ENCODE measurements at places on chromosomes 1 and 21.
A peak's percentile ranks its signal among the peaks of the same experiment; 100 is the strongest.

DNA sequence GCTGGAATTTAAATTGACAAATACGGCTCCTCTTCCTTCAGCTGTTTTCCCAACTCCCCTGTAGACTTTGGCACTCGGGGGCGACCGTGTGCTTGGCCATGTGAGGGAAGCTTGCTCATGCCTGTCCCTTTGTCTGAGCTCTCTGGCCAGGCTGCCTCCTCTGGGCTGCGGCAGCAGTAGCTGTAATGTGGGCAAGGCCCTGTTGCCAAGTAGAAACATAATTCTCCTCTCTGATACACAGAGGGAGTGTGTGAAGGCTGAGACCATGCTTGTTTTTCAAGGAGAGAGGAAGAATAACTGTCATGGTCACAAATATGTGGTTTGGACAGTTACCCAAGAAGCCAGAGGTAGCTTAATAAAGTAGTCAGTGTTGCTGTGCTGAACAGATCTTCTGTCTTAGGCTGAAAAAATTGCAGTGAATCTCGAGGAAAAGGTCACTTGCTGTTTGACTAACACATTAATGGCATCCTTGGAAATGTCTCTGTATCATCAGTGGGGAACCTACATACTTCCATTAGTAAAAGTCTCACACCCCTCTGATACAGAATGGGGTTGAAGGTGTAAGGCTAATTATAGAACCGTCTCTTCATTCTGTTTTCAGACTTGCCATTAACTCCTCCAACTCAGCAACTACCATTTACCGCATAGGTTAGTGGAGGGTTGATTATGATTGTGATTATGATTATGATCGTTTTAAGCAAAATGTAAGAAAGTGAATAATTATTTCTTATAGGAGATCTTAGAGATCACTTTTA lies 94.6 kb downstream of the TGFB2 start:
- peak; percentile 21 for DNase-seq

DNA sequence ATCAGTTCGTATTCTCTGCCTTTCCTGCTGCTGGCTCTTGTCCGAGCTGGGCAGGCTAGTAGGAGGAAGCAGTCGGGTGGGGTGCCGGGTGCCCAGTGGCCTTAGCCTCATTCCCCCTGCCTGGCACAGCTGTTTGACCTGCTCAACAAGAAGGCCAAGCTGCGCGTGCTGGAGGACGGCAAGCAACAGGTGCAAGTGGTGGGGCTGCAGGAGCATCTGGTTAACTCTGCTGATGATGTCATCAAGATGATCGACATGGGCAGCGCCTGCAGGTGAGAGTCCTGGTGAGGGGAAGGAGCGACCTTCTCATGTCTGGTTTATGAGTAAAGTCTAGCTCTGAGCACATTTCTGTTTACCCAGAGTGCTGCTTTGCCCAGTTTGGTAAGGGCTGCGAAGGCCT lies 16.3 kb upstream of the RPS8 start:
- no peak for DNase-seq

DNA sequence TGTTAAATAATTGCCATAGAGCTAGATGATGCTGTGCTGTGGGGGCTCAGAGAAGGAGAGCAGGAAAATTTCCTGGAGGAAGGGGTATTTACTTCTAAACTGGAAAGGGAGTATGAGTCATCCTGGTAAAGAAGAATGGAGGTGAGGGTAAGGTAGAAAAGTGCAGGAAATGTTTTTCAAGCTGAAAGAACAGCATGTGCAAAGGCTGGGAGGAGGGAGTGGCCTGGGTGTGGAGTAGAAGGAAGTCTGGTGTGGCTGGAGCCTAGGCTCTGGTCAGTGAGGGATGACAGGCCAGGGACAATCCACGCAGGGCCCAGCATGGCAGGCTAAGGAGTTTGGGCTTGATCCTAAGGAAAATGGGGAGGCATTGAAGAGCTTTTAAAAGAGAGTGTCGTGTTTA lies 45.9 kb downstream of the MATN1 start:
- DNase-seq = no peak

DNA sequence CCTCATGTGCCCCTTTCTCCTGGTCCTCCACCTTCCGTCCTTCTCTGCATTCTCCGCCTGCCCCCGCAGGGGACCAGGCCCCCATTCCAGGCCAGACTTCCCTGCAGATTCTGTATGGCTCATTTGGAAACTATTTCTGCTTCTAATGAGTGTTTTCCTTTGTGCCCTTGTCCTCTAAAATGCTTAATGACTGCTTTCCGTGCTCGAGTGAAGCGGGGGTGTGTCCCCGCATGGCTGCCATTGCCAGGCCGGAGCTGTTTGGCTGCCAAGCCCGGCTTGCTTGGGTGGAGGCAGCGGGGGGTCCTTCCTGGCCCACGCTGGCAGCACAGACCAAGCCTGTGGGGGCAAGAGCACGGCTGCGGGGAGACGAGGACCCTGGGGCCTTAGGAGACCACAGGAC lies 299.3 kb upstream of the VAMP3 start:
- no peak for DNase-seq

DNA sequence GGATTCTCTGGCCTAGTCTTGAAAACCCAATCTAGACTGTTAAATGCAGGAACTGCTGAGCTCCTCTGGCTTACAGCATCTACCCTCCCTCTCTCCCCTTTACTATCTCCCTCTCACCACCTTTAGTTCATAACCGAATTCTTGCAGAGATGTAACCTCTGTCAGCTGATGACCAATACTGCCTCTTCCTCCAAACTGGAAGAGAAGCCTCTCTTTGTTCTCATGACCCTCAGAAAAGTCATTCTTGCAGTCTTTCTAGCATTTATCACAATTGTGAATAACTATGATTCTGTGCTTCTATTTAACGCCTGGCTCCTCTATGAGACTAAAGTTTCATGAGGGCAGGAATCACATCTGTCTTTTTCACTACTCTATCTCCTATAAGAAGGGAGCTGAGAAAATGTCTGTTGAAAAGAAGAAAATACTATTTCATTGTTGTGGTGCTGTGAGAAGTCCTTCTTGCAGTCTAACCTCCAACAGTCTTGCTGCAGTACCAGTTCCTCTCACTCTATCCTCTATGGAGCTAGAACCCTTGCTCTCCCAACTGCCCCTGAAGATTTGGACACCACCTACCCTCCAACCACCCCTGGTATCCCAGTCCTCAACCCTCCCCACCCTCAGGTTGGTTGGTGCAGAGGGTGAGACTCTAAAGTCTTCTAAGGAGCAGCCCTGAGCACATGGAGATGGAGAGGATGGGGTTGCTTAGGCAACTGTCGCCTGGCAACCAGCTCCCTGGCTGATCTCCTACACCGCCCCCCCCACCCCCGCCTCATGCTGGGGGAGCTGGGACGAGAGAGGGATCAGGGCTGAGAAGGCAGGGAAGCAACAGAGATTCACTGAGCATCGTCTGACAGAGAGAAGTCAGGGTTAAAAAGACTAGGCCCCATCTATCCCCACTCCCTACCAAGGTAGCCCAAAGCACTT lies 13.9 kb downstream of the MEF2D start:
- DNase-seq = no peak

DNA sequence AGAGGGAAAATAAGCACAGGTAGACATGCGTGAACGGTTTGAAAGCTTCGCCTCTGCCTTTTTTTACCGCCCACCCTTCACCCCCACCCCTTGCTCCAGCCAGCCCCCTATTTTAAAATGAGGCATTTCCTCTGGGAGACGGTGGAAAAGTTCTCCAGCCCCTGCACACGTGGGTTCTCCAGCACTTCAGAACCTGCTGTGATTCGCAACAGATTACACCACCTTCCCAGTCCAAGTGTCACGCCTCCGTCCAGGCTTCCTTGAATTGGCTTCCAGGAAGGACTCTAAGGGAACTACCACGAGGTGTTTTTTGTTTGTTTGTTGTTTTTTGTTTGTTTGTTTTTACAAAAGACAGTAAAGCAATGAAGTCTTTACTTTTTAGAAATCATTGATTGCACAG lies 2.6 kb downstream of the LRRC7 start:
- peak; percentile 54 for DNase-seq

- DNase-seq = no peak
Observed at GRCh38 chr1:19436716-19437476, 48.4 kb downstream of the CAPZB start.

DNA sequence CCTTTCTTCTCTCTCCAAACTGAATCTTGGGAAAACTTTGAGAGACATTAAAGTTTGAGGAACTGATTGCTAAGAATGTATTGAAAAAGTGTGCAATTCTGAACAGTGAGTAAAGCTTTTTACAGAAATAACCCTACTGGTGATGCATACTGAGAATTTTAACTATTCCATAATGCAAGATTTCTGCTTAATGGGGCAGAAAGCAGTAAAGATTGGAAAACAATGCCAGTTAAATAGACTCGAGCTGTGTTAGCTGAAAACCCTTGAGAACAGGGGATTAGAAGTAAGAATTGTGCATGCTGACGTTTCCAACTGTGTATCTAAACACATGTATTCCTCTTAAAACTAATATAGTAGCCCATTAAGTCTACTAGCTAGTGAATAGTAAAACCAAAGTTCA lies 1500.2 kb upstream of the PRMT6 start:
- no peak for DNase-seq

- DNase-seq = no peak
Observed at GRCh38 chr1:111725192-111725591, 14.0 kb downstream of the INKA2 start.

- DNase-seq = no peak
Observed at GRCh38 chr1:29633771-29634170, 397.4 kb downstream of the PTPRU start.

GRCh38 chr1:4654764-4655673 lies 610 bp downstream of the AJAP1 start:
- no peak for DNase-seq

- no peak for DNase-seq
Observed at GRCh38 chr1:9289711-9290485, 2.8 kb upstream of the SPSB1 start.

GRCh38 chr1:111154021-111154999 lies 14.3 kb downstream of the CEPT1 start:
- no peak for DNase-seq

DNA sequence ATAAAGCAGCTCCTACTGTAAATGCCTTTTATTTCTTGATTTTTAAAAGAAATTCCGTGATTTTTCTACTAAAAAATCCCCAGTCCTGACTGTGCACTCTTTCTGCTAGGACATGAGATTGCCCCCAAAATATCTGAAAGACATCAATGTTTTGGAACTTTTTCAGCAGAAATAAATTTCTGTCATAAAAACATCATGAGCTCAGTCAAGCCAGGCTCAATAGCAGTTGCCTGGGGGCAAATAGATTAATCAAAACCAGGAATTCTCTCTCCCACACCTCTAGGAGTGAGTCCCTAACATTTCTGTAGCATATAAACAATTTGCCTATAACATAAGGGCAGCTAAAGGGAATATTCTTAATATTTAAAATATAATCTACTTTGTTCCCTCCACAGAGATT lies 654.1 kb downstream of the PTPRC start:
- no peak for DNase-seq

- peak; percentile 47 for DNase-seq
Observed at GRCh38 chr1:230977761-230978490, 735 bp downstream of the TTC13 start.

GRCh38 chr1:223142795-223143536 lies at the start of gene TLR5:
Gene TLR5, minus strand, starts transcription at chr1:223143248. Its CDS starts 30,217 bp downstream, at chr1:223113031.
- peak; percentile 90 for DNase-seq

- no peak for DNase-seq
Observed at GRCh38 chr1:114803001-114803400, 22.5 kb upstream of the SIKE1 start.

GRCh38 chr21:16302851-16303282 lies 573.1 kb downstream of the USP25 start:
- DNase-seq = no peak

GRCh38 chr1:82785268-82785790 lies 984.6 kb downstream of the ADGRL2 start:
- no peak for DNase-seq

GRCh38 chr1:205030241-205030640 lies 12.8 kb upstream of the CNTN2 start:
- DNase-seq = no peak

DNA sequence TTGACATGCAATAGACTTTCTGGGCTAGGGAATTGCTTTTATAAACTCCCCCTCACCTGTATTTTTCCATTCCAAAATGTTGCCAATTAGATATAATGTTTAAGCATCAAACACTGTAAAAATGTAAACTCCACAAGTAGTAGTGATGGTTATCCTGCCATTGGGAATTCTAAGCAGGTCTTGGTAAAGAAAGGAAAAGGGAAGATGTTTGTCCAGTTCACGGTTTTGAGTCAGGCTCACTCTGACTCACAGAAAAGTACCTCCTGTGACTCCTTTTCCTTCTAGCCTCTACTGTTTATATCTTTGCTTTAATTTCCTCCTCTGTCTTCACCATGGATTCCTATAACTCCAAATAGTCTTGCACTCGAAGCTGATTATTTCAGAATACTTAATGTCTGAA lies 19.0 kb upstream of the PTPN14 start:
- DNase-seq = no peak

- no peak for DNase-seq
Observed at GRCh38 chr21:40331172-40331571, 463.9 kb downstream of the PCP4 start.

DNA sequence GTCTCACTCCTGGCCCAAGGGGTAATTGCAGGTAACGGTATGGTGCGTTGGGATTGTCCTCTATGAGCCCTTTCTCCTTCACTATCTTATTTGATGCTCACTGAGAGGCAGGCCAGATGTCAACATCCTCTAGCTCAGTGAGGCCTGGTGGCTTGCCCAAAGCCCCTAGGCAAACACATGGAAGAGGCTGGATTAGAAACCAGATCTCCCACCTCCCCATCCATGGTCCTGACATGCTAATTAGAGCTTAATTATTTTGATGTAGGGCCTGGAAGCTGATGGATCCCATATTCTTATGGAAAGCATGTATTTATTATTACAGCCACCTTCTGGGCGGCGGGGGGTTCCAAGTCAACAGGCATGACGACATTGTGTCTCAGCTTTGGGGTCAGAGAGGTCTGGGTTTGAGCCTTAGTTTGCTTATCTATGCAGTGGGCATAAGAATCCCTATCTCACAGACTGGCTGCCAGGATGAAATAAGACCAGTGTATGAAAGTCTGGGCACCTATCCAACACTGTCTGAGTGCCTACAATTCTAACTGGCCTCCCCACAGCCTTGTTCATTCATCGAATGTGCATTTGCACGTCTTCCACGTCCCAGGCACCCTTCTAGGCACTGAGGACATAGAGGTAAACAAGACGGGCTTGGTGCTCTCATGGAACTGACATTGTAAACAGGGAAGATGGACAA lies 6.2 kb downstream of the SMPDL3B start:
- DNase-seq = no peak

DNA sequence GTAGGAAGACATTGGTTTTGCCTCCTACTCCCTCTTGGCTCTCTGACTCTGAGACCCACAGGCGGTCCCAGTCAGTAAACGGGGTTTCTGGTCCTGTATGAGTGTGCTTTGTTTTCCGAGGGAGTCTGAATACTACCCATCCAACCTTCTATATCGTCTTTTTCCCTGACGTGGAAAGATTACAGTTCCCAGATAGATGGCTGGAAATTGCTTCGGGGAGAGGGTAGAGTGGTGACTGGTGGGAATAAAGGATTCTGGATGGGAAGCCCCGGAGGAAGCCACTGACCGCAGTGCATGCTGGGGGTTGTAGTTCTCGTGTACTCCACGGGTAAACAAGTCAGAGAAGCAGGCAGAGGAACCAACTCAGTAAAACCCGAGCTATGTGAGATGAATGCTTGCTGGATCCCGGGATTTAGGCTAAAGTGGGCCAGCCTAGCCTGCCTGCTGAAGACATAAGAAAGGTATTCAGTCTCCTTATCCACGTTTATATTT lies 66.2 kb upstream of the IRF2BP2 start:
- DNase-seq = peak; percentile 91

GRCh38 chr1:27388337-27389005 lies 4.0 kb upstream of the GPR3 start:
- peak; percentile 89 for DNase-seq

All from GM23338 (cell line).